Activated naive CD8-positive, alpha-beta T cell treated with anti-CD3 and anti-CD28 coated beads, Interleukin-2, amount 10 ng/mL, durations not matched to agents 7 days and 5 days (primary cell): ENCODE measurements at places on chromosomes 3 and 15. TPM values are rescaled to one million over a fixed set of nuclear protein-coding genes. Genes with fewer than 3 reads are reported as not detected.

The IQCH gene
- 1.2 TPM for total RNA-seq

The TRPC1 gene
- 2.2 TPM for total RNA-seq

The TRANK1 gene
- 99.6 TPM for total RNA-seq

The C2CD4B gene
- total RNA-seq: not detected

The NR1D2 gene
- 20.2 TPM for total RNA-seq

- DNase-seq: no peak
These were observed 17.0 kb downstream of the CXCR6 start for GRCh38 chr3:45960289-45960688.

DNA sequence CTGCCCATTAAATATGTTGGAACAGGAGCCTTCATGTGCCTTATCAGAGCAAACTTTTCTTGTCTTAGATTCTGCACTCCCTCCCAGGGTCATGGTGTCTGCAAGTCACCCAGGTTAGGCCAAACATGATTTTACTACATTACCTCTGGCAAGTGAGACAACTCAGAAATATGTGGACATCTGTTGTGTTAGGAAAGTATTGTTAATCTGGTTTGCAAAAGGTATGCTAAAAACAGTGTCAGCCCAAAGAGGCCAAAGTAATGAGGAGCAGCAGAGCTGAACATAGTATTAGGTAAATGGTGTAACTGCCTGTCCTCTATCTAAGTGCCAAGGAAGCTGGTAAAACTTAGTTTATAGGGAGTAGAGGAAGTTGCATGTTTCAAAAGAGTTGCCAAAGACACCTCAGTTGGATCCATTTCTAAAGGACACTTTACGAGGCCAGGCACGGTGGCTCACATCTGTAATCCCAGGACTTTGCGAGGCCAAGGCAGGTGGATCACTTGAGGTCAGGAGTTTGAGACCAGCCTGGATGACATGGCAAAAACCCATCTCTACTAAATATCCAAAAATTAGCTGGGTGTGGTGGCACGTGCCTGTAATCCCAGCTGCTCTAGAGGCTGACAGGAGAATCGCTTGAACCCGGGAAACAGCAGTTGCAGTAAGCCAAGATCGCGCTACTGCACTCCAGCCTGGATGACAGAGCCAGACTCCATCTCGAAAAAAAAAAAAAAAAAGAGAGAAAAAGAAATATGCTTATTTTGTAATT is 22.5 kb upstream of the PPIB start:
- DNase-seq: no peak

DNA sequence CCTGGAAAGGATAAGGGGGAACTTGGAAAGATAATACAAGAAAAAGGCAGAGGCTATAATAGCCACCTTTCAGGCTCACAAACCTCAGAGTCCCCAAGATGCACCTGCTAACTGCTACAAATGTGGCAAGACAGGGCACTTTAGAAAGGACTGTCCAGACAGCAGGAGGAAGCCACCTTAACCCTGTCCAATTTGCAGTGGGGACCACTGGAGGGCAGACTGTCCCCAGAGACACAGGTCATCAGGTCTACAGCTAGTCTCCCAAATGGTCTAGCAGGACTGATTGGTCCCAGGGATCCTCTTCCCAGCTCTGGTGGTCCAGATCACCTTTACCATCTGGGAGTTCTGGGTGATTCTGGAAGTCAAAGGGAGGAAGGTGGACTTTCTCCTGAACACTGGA is 882.5 kb upstream of the GBE1 start:
- DNase-seq: no peak

DNA sequence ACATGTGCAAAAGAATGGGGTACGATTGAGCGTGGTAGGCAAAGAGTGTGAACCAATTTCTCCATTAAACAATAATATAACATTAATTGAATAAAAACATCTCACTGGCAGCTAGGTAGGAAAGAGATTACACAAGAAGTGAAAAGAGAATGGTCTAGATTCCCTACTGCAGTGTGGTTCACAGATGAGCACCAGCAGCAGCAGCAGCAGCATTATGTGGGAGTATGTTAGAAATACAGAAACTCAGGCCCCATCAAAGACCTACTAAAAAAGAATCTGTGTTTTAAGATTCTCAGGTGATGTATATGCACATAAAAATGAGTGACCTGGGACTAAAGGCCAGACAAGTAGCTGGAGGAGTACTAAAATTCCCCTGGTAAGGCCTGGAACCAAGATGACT is 118.2 kb downstream of the ADAM10 start:
- no peak for DNase-seq

GRCh38 chr15:86610038-86610437 is 530.4 kb downstream of the AGBL1 start:
- DNase-seq: no peak

DNA sequence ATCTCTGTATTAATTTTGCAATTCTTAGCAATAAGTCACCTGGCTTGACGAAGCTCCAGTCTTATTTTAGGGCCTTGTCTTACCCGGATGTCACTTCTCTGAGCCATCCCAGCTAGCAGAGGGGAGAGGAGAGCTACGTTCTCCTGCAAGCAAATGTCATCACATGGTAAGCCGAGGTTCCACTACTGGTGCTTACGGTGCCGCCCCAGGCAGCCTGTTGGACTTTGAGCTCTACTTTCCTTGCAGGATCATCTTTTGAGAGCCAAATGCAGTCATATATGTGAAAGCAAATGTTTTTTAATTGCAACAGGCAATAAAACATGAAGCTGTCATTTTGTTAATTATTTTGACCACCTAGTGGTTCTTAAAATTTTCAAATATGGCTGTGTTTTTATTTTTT is 140.9 kb downstream of the FAM43A start:
- no peak for DNase-seq

DNA sequence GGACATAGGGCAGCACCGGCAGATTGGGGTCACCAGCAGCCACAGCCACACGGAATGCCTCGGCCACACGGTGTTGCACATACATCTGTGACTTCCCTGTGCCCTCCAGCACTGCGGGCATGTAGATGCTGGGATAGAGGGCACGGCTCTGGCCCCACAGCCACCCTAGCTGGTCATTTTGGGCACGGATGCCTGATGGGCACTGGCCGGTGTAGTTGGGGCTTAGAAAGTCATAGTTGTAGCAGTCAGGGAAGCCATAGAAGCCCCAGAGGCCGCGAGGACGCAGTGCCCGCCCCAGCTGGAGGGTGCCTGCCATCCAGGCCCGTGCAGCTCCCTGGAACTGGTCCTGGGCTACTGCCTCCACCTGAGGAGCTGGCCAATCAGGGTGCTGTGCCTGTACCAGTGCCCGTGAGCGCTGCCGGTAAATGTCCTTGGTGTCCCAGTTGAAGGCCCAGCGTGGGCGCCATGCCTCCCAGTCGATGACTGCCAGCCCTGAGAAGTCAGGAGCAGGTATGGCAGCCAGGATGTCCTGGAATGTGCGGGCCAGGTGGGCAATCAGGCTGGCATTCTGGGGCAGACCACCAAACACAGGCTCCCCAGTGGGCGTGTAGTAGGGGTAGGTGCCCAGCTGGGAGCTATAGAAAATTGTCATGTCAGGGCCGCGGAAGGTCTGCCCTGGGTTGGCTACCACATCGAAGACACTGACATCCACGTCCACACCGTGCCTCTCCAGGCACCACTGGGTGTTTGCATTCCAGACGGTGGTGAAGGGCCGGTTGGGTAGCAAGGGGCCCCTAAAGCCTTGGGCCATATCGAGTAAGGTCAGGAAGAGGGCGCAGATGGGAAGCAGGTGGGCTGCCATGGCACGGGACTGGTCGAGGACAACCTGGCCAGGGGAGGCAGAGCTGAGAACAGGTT is 1.0 kb downstream of the HYAL1 start:
- no peak for DNase-seq
